ENCODE measurements at places on chromosomes 13 and 19. TPM values are rescaled to one million over a fixed set of nuclear protein-coding genes. Genes with fewer than 3 reads are reported as not detected.

DNA sequence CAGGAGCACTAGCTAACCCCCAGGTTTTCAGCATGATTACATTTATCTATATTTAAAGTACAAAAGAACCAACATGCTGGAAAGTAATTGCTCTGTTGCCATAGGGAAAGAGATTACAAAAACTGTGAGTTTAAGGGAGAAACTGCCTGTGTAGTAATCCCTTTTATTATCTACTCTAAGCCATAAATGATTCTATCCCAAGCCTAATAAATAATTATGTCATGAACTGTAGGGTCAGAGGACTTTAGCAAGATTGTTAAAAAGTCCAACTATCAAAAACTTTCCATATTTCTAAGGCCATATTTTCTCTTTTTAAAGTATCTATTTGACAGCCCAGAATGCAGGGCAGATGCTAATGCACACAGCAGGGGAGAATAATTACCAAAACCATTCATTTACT lies 573.8 kb upstream of the MIR17HG start:
- no peak for DNase-seq

- DNase-seq = no peak
These were observed 29.4 kb downstream of the DNAJC3 start for GRCh38 chr13:95706356-95706755.

ZNF665 gene
- 0.44 TPM for total RNA-seq

GRCh38 chr19:291561-292280 lies 518 bp upstream of the PLPP2 start:
- no peak for DNase-seq

- no peak for DNase-seq
These were observed 17.8 kb downstream of the PLPP2 start for GRCh38 chr19:273393-273792.

GRCh38 chr13:83536941-83537340 lies 345.3 kb downstream of the SLITRK1 start:
- DNase-seq = no peak

- no peak for DNase-seq
These were observed 24.6 kb downstream of the LMO7 start for GRCh38 chr13:75660694-75661093.

- no peak for DNase-seq
These were observed 12.2 kb upstream of the C19orf33 start for GRCh38 chr19:38291855-38292254.

All from HCT116 (cell line).